ENCODE measurements at places on chromosomes 1 and 21.
A peak's percentile ranks its signal among the peaks of the same experiment; 100 is the strongest.

GRCh38 chr1:89939693-89940438, 55.0 kb upstream of the ZNF326 start:
- no peak for DNase-seq

DNA sequence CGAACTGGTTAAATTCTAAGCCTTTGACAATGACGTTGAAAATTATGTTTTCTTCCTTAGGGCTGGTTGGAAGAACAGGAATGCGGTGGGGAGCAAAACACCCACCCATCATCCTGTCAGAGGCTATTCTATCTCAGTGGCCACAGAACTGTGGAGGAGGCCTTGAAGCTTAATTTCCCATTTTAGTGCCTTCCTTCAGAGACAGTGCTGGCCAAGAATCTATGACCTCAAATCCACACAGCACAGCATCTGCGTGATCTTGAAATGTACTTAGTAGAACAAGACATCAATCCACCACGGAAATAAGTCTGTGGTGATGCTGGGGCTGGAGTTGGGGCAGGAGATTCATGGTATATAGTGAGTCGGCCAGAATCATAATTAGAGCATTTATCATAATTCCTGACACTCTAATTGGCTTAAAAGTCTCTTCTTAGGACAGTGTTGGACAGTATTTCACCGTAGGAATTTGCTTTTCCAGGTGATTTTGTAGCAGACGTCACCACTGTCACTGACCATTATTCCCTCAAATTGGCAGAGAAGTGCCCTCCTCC, 113.1 kb downstream of the KCNJ6 start:
- no peak for DNase-seq

DNA sequence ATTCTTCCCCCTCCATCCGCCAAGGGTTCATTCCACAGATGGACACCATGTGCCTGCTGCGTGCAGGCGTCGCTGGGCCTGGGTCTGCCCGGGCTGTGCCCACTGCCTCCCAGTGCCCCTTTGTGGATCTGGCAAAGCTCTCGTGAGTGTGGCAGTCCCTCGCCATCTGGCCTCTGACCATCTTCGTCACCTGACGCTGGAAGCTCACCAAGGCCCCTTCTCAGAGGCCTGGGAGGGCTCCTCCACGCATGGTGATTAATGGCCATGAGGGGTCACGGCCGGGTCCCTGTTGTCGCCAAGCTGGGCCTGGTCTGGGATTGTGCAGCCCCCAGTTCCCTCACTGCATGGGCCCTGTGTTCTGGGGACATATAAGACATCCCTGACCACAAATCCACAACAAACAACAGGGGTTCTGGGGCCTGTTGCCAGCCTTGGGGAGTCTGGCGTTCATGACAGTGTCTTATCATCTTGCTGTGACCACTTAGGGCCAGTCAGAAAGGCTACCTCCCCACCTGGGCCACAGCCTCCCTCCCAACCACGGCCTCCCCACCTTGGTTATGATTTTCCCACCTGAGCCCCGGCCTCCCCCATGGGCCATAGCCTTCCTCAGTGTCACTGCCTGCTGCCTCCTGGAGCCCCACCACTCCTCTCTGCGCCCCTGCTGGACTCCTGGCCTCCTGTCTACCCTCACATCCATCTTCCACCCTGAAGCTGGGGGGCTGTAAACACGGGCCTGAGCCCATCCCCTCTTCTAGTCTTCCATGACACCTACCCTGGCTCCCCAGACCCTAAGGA, 27.9 kb downstream of the SLC45A1 start:
- DNase-seq: no peak

DNA sequence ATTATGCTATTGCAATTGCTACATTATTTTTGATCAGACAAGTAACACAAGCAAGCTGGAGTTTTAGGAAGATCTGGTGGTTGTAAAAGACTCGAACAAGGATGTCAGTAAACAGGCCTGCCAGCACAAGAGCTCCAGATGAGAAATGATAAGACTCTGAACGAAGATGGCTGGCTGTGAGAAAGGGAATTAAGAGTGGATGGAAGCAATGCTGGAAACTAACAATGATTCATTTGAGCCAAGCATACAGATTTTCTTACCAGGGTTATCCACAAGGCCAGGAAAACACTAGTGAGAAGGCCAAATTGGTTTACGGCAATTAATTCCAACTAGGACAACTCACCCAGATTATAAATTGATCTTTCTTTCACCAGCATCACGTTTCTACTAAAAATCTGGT, 54.2 kb downstream of the NRIP1 start:
- no peak for DNase-seq

DNA sequence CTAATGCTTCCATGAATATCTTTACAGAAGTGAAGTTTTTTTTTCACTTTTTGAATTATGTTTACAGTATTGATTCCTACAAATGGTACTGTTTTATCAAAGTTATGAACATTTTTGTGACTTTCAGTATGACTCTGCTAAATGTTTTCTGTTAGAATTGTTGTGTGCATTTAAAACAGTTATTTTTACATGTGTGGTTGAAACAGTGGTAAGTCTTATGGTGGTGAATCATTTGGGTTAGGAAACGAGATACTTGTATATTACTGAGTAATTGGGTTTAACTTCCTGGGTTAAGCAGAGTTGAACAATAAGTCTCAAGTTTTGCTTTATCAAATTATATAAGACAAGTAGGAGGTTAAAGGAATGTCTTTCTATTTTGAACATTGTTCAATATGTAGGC, 66.8 kb downstream of the VPS13D start:
- no peak for DNase-seq

- DNase-seq: no peak
These were observed 1.3 kb downstream of the PLA2G2E start for GRCh38 chr1:19922015-19922688.

DNA sequence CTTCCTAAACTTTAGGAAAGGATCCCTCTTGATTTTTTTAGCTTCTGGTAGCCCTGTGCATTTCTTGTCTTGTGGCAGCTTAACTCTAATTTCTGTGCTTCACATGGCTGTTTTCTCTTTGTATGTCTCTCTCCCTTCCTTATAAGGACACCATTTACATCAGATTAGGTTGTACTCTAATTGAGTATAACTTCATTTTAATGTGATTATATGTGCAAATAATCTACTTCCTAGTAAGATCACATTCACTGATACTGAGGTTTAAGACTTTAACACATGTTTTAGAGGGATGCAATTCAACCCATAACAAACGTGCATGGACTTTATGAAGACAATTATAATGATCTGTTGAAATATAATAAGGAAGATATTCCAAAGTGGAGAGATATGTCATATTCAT, 46.7 kb downstream of the RGS4 start:
- DNase-seq: no peak

DNA sequence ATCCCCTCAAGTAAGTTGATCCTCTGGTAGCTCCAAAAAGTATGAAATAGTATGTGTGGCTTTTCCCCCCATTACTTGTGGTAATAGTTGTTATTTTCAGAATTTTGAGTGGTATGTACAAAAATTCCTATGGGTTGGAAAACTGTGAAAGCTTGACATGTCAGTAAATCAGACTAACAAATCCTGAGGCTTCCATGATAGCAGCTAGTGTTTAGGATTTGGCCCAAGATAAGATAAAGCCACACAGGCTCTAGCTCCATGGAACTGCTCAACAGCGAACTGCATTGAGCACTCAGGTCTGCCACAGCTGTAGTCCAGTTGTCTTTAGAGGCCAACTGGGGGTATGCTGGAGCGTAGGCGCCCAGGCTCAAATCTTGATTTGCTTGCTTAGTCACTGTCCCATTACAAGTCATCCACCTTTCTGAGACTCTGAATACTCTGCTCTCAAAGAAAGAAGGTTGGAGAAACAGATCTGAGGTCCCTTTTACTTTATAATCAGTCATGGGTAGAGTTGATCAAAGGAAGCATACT, 28.7 kb downstream of the ATP1A1 start:
- DNase-seq: no peak

DNA sequence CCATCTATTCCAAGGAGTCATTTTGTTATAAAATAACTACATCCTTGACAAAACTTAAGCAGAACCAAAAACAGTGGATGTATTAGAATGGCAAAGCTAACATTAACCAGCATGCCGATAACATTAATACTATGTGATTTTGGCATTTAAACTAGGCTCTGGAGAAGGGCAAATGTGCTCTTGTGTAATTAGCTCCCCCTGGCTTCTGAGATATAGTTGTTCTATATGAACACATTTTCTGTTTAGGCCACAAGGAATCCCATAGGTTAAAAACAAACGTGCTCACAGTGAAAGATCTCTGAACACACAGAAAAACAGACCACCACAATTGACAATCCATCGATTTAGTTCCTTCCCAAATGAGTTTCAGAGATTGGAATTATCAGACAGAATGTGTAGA, 57.4 kb upstream of the TARS2 start:
- DNase-seq: no peak

- DNase-seq: no peak
These were observed 194.6 kb downstream of the SLC45A1 start for GRCh38 chr1:8512504-8512903.

- DNase-seq: peak; percentile 78
These were observed at the start of gene ZBTB37 for GRCh38 chr1:173868266-173869020. TSS of gene ZBTB37 (plus strand) at chr1:173868380. CDS start at chr1:173870226, 1,846 bp downstream.

DNA sequence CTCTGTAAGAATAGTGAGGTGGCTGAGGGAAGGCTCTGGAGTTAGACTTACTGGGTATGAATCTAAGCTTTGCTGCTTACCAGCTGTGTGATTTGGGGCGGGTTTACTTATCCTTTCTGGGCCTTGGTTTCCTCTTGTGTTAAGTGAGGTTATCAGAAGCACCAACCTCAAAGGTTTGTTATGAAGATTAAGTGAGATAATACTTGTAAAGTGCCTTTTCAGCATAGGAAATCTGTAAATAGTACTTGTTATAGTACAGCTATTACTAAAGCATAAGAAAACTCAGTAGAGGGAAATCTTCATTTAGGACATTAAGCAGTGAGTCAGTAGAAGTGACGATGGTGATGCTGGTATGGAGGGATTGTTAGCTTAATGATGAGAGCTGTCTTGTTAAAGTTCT, 12.1 kb downstream of the HHAT start:
- no peak for DNase-seq

DNA sequence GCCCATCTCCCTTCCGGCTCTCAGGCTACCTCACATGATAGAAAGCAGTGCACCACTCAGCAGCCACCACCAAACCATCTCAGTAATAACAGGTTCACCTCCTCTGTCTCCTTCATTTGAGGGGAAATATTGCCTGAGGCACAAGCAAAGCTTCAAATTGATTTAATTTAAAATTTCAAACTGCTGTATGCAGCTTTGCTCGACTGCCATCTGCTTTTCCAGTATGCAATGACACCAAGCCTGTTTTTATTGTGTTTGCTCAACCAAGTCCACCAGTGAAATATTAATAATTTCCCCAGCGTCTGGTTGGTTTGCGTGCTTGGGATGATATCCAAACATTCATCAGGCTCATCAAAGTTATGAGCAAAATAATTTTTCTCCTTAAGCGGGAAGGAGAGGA, 552.4 kb upstream of the DAB1 start:
- no peak for DNase-seq

DNA sequence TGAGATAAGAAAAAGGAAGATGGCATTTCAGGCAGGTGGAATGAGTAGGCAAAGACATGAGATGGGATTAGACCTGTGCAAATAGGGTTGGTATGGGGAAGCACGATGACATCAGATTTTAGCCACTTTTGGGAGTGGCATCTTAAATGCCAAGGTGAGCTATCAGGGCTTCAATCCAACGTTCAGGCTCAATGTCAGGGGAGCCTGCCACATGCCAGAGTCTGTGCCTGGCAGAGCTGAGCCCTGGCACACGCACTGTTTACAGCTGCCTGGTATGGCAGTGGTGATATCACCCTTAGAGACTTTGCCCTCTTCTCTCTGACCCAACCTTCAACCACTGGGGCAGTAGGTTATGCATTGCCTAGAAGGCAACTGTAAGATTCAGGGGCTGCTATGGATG, 1.1 kb upstream of the GUCA2B start:
- no peak for DNase-seq

DNA sequence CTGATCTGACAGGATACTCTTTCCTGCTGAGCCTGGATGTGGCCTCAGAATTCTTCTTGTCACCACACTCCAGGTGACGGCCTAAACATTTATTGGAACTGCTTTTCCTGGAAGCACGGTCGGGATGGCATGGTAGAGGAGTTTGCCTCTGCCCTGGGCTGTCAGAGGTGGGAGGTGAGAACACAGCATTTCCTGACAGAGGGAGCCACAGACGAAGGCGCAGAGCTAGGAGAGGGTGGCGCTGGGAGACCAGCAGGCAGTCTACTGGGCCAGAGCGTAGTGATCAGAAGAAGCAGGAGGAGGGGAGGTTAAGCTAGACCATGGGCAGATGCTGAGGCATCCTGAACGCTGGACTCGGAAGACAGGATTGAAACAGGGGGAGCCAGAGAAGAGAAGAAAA, 153.5 kb upstream of the COA6 start:
- DNase-seq: no peak

GRCh38 chr1:73042403-73042802, 760.1 kb upstream of the NEGR1 start:
- DNase-seq: no peak

GRCh38 chr1:220787069-220787619, 431 bp downstream of the MTARC1 start:
- peak; percentile 49 for DNase-seq

- no peak for DNase-seq
These were observed 50.3 kb downstream of the USP24 start for GRCh38 chr1:55164906-55165305.

GRCh38 chr1:9558271-9558945, 19.1 kb downstream of the SLC25A33 start:
- no peak for DNase-seq

GRCh38 chr21:37001441-37001840, 5.1 kb upstream of the RIPPLY3 start:
- DNase-seq: no peak

DNA sequence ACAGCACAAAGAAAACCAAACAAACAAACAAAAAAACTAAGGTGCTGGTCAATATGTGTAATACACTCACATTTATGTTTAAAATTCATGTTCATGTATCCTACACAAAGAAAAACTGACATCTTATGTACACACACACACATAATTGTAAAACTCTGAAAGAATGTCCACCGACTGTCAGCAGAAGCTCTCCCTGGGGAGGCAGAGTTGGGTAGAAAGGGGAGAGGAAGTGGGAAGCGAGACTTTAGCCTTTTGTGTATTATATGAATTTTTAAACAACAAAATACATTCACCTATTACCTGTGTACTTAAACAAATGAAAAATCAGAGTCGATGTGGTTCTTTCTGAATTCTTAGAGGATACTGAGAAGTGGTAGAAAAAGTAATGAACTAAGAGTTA, 88.3 kb downstream of the ABCA4 start:
- no peak for DNase-seq

DNA sequence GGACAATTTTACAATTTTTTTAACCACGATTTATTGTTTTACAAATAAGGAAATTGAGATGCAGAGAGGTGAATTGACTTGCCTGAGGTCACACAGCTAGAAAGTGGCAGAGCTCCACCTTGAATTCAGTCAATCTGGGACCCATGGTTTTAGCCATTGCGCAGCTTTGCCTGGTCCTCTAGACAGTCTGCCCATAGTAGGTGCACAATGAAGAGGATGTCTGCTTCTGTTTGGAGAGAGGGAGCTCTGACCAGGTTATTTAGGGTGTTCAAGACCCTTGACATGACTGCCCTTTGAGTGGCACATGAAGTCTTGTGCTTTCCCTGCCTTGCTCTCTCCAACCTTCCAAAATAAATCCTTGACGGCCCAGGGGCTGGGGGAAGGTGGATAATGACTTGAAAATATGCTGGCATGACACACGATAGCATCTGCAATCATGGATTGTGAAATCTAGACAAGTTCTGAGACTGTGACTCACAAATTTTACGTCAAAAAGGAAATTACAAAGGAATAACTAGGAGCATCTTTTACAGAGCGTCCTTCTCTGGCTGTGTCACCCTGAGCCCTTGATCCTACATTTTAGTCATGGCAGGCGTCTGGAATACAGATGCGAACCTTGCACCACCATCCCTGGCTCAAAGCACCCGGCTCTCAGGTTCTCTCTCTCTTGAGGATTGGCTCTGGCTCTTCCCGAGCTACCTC, 26.2 kb upstream of the ID3 start:
- DNase-seq: no peak
